WERI-Rb-1 (cell line): ENCODE measurements at places on chromosomes 11 and 22.

DNA sequence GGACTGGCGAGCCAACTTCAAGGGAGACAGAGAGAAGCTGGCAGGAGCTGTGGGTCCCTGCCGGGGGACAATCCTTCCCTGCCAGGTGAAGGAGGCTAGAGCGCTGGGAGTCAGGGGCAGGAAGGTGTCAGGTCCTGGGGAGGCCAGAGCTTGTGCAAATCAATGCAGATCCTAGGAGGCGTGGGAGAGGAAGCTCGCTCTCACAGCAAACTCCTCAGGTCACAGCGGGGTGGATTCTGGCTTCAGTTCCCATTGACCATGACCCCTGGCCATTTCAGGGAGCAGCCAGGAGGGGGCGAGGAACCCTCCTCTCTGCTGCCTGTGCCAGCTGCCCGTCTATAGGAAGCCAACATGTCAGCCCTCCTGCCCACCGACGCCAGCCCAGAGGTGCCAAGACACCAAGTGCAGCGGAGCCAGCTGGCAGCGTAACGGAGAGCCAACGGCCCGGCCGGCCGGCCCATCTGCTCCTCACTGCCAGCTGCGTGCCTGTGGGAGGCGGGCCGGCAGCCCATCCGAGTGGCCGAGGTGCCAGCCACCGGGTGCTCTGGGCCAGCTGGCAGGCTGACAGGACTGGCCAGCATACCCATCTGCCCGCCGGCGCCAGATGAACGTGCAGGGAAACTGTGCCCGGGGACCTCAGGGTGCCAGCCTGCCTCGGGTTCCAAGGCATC is 374.8 kb downstream of the MIAT start:
- DNase-seq = peak; percentile 35

GRCh38 chr11:12602421-12602820 is 71.8 kb upstream of the TEAD1 start:
- DNase-seq = no peak

DNA sequence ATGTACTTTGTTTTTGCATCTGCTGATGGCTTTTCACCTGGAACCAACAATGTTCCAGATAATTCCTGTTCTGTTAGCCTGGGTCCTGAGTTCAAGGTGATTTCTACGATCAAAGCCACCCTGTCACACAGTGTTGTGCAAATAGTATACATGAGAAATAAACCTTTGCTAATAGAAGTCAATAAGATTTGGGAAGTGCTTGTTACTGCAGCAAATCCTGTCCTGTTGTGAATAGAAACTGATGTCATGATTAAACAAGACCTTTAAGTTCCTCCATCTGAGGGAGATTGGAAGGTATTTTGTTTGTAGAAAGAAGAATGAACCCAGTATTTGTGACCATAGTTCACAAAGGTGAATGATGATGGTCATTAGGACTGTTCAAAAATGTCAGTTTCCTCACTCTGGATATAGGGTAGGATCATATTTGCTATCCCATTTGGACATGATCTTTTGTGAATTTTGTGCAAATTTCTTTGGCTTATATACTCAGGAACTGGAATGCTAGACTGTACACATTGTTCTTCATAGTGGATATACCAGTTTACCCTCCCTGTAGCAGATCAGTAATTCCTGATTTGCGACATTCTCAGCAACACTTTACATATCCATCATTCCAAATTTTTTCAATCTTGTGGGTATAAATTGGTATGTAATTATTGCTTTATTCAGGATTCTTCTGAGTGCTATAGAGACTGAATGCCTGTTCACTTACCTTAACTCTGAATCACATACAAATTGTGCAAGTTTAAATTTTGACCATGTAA is 428.5 kb downstream of the METTL15 start:
- no peak for DNase-seq

DNA sequence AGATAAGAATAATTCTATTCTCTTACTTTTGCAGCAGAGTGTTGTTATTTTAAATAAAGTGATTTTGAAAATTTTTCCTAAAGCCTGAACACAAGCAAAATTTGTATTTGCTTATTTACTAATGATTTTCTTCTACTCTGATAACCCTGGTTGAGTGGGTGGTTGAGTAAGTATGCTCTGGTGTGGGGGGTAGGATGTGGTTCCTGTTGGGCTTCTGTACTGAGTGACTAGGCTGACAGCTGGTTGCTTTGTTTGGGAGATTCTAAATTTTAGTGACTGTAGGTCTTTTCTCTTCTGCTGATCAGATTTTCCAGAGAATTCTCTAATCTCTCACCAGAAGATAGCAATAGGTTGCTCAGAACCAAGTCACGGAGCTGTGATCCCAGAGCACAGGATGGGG is 61.6 kb downstream of the METTL15 start:
- DNase-seq = no peak

DNA sequence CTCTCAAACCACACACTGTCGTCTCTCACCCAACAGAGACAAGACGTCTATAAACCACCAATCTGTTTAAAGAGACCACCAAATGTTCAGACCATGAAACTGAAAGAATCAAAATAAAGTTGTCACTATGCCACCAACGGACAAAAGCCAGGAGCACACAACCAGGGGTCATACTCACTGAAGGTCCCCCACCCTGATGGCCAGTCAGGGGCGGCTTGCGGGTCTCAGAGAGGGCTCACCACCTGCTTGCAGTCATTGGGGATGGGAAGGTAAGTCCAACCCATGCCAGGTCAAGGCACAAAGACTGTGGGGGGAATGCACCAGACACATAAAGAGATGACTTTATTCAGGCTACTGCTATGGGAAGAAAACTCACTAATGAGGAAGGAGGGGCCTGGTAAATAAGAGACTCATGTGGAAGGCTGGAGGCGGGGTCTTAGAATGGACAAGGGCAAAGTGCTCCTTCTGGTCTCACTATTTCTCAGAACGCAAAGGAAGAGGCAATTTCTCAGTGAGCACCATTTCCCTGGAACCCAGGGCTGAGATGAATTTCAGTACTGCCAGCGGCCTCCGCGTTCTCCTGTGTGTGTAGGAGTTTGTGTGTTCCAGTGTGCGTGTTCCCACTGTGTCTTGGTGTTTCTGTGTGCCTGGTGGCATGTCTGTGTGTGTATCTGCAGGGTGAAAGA is 17.3 kb downstream of the SCARF2 start:
- DNase-seq = no peak

DNA sequence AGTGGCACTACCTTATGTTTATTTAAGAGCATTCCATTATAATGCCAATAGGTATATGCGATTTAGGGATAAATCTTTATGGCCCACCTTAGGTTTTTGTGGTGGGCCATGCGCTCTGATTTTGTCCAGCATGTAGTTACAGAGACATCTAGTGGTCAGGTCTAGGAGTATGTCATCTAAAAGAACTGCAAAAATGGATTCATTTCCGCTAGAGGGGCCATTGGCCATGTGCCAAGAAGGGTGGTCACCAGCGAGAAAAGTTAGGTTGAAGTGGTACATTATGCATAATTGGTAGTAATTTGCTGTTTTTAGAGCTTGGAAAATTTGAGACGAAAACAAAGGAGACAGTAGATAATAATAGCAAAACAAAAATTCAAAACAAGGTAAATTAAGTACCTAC is 27.7 kb downstream of the LRRC4C start:
- peak; percentile 6 for DNase-seq

DNA sequence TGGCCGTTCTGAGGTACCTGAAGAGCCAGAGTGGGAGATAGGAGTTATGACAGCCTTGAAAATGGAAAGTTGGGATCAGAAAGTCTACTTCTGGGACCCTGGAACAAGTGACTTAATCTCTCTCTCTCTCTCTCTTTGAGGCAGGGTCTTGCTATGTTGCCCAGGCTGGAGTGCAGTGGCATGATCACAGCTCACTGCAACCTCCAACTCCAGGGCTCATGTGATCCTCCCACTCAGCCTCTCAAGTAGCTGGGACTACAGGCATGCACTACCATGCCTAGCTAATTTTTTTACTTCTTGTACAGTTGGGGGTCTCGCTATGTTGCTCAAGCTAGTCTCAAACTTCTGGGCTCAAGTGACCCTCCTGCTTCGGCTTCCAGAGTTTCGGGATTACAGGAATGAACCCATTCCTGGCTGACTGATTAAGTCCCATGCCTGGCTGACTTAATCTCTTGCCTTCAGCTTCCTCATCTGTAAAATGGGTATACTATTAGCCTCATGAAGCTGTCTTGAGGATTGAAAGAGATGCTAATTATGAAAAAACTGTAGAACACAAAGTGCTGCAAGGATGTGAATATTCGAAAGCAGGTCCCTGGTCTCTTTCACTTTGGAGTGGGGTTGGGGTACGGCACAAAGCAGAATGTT is 87.7 kb downstream of the UBASH3B start:
- DNase-seq = no peak

- no peak for DNase-seq
These were observed 216.9 kb downstream of the CADM1 start for GRCh38 chr11:115287266-115287665.

DNA sequence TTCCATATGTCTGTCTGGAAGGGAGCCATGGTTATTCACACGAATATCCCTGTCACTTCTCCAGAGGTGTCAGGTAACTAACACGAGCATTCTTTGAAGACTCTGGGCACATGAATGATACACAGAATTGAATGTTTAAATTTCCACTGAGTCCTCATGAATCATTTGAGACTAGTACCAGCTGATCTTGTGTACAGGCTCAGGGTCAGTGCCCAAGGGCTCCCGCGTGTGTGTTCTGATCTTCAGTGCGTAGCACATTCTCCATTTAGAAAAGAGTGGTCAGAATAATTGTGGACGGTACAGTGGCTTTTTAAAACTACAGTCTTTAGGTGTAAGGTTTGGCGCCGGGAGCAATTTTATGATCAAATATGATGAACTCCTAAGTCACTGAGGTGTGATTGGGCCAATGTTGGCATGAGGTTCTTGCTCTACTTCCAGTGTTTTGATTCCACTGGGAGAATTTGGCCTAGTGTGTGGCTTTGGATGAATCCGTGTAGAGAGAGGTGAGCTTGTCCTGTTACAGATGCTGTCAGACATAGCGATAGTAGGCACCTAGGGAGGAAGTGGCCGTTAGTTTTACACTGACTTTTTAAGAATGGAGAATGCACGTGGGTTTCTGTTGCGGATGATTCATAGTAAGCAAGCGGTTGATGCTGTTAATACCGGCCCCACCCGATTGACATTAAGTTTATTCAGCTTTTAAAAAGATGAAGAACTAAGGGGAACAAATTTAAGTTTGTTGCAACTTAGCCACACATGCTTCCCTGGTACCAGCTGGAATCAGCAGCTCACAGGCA is 22.2 kb downstream of the NUP50 start:
- DNase-seq = no peak

DNA sequence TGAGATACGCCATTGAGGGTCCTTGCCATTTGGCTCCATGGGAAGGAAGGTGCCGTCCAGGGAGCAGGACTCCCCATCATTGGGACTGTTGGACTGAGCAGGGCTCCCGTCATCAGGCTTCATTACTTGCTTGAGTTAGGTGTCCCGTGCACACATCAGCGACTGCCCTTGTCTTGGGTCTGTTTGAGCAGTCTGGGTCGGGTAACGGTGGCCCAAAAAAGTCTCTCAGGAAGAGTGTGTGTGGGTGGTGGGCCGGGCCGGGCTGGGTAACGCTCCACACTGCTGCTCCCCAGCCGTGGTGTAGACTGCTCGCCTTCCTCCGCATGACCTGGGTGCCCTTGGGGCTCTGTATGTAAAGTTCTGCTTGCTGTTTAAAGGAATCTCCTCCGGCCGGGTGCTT is 293.5 kb downstream of the TBC1D22A start:
- no peak for DNase-seq

GRCh38 chr11:2587132-2587930 is 112.5 kb downstream of the KCNQ1OT1 start:
- peak; percentile 6 for DNase-seq

- no peak for DNase-seq
These were observed 36.1 kb upstream of the CLPB start for GRCh38 chr11:72470386-72470785.

DNA sequence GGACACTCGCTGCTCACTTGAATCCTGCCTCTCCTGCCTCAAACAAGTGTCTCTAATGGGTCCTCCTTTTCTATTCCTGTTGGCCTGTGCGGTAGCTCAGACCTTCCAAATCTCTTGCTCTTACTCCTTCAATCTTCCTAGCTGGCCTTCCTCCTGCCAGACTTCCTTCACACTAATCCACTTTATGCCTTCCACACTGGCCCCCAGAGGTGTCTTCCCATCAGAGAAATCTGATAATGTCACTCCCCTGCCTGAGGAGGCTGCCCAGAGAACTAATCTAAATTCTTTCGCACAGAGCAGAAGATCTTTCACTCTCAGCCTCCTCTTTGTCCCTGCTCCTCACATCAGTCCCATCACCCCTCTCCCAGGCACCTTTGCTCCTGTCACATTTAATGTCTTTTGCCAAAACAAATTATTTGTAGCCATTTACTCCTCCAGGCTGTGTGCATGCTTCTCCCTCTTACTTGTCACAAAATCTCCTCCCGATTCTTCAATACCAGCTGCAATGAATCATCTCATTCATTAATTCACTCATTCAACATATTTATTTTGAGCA is 175.7 kb downstream of the MAML2 start:
- DNase-seq = peak; percentile 60

- DNase-seq = no peak
These were observed 29.1 kb upstream of the KRTAP5-6 start for GRCh38 chr11:1667906-1668305.

- no peak for DNase-seq
These were observed at the start of gene GRAP2 for GRCh38 chr22:39900306-39901227. TSS of gene GRAP2 (plus strand) at chr22:39901084. CDS start at chr22:39947107, 46,023 bp downstream.

GRCh38 chr11:65501186-65501471 is 2.3 kb downstream of the MALAT1 start:
- DNase-seq = no peak

DNA sequence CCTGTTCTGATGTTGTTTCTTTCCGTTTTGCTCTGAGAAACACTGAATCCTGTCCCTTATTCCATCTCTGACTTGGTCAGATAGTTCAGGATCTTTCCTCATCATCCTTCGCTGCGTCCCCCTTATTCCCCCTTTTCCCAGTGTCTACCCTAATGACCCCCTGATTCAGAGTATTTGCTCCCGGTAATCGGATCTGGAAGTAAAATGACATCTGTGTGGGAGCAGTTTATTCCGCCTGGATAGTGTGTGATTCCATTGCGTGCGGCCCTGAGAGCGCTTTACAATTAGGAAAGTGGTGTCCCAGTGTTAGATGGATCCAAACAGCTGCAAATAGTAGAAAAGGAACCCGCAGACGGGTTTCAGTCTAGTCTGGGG is 606 bp downstream of the DRG1 start:
- peak; percentile 56 for DNase-seq

DNA sequence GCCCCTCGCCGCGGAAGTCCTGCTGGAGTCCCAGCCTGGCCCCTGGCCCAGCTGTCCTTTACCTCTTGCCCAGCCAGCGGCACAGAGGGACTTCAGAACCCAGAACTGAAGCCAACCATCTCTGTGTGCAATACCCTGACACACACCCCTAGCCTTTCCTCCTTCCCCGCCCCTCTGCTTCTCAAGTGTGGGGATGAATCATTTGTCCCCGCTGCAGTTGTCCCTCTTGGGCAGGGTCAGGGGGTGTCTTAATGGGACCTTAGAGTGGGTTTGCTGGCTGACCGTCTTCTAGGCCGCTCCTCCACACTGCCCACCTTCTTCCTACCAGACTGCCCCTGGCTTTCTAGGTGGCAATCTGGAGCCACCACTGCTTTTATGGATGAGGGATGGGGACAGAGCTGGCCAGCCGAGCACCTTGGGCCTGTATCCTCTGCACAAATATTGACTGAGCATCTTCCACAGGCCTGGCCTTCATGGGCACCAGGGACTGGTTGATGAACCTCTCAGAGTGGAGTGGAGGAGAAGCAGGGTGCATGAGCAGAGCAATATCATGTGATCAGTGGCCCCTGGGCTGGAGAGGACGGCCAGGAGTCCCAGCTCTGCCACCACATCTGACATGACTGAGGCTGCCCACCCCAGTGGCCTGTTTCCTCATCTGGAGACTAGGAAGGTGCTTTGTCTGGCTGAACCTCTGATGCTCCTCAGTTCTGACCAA is 668 bp upstream of the CHST1 start:
- DNase-seq = no peak
